H9 (cell line): ENCODE measurements at places on chromosomes 7 and 10.
A peak's percentile ranks its signal among the peaks of the same experiment; 100 is the strongest.

- no peak for DNase-seq
Measured at GRCh38 chr10:74058658-74059057, 60.7 kb downstream of the VCL start.

- no peak for DNase-seq
Measured at GRCh38 chr10:70512149-70512639, 33.6 kb downstream of the PALD1 start.

GRCh38 chr10:17007418-17007770, 122.2 kb downstream of the CUBN start:
- DNase-seq, result no peak

GRCh38 chr10:51860257-51860656, 160.9 kb upstream of the CSTF2T start:
- DNase-seq, result no peak

DNA sequence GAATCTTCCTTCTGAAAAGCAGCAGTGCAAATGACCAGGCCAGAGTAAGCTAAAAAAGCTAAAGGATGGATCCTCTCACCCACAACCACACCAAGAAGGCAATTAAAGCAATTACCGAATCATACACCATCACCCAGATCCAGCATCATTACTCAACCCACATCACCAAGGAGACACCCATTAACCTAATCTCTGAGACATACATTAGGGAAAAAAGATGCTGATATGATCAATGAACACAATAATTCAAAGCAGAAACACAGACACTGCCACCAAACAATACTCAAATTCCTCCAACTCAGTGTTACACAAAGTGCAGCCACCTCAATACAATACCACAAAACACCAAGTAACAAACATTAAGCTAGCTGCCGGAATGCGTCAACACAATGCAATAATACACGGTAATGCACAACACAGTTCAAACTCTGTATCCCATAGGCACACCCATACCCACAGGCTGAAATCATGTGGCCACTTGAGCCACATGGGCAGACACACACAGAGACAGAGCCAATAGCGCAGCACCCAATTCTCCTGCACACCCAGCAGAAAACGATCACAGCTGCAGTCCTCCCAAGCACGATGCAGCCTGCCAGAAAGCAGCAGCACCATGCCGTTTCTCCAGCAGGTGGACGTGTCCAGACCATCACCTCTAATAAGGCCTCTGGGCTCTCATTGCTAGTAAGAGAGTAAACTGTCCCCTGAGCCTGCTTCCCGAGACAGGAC, 21.5 kb downstream of the PAX2 start:
- DNase-seq, result peak; percentile 59

DNA sequence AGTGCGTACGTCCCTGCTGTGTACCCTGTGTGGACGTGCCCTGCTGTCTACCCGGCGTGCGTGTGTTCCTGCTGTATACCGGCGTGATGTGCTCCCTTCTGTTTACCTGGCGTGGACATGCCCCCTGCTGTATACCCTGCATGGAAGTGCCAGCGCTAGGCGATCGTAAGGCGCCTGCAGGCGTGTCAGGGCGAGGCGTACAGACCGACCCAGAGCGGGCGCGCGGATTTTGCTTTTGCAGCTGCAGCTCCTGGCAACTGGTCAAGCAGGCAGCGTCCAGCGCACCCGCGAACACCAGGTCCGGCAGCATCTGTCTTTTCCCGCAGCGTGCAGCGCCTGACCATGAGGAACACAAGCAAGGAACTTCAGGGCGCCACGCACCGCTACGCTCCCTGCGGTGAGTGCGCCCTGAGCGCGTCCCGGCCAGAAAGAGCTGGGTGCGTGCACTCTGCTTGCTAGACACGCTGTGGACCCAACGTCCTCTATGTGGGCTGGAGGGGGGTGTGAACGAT, 680 bp downstream of the C7orf57 start:
- no peak for DNase-seq

- DNase-seq, result no peak
Measured at GRCh38 chr7:156778668-156779067, 114.3 kb downstream of the LMBR1 start.

DNA sequence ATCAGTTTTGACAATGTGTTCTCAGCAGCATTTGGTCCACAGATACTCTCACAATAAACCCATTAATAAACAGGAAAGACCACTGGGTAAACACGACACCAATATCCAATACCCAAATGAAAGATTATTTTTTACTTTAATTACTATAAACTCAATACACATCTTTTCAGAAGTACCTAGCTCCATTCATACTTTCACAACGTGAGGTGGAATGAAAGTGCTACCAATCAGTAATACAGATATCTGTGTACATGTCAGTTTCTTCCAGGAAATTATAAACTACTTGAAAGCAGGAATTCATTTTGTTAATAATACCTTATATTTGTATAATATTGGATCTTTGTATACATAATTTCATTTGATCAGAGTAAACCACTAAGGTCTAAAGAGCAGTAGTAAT, 11.9 kb downstream of the CDK6 start:
- no peak for DNase-seq

DNA sequence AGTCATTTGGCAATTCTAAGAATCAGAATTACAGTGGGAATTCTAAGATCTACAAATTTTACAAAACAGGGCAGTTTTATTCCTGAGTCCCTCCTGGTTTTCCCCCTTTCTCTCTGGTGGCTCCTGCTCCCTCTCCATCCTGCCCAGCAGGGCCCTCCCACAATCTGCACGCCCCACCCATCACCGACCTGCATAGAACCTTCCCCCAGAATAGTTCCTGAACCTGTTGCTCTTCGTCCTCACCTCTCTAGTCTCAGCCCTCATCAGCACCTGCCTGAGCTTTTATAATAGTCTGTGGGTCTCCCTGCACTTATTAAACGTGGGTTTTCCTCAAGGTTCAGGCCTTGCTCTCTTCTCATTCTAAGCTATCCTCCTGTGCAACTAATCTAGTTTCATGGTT, 49.1 kb upstream of the MNX1 start:
- no peak for DNase-seq

- no peak for DNase-seq
Measured at GRCh38 chr7:95062901-95063300, 155.5 kb downstream of the PPP1R9A start.

DNA sequence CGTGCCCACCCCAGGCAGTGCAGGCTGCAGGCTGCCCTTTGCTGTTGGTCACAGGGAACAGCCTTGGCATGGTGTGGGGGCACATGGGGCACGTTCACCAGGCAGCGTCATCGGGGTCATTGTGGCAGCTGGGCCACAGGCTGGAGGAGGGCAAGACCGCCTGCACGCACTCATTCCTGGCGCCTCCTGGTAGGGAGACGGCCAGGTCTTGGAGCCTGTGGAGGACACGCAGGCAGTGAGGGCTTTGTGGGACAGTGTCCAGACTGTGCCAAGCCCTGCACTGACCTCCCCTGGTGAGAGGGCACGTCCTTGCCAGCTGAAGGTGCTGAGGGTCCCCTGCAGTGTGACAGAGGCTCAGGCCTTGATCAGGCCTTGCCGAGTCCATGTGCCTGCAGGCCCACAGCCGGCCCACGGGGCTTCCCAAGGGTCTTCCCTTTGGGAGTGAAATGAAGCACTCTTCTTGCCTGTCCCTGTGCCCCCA, 76.4 kb downstream of the NKX6-2 start:
- peak; percentile 21 for DNase-seq

DNA sequence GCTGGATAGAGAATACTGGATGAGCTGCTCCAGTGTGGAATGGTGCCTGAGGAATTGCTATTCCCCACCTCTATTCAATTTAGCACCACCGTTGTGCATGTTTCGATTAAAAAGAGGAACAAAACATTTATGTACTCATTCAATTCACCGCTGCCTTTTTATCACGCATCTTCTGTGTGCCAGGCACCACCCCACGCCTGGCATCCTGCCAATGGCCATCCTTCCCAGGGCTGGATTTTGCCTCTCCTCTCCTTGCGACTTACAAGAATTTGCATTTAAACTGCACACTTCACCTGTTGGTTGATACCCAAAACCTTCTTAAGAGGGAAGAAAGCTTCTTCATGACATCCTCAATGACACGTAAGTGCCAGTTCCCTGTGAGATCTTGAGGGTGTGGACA, 110.2 kb upstream of the DPP6 start:
- no peak for DNase-seq

GRCh38 chr10:71333129-71333887, 14.2 kb downstream of the SLC29A3 start:
- no peak for DNase-seq

- DNase-seq, result peak; percentile 75
Measured at GRCh38 chr7:572416-573268, 53.0 kb upstream of the PDGFA start.

- DNase-seq, result no peak
Measured at GRCh38 chr7:104981672-104982037, 32.4 kb upstream of the KMT2E start.

DNA sequence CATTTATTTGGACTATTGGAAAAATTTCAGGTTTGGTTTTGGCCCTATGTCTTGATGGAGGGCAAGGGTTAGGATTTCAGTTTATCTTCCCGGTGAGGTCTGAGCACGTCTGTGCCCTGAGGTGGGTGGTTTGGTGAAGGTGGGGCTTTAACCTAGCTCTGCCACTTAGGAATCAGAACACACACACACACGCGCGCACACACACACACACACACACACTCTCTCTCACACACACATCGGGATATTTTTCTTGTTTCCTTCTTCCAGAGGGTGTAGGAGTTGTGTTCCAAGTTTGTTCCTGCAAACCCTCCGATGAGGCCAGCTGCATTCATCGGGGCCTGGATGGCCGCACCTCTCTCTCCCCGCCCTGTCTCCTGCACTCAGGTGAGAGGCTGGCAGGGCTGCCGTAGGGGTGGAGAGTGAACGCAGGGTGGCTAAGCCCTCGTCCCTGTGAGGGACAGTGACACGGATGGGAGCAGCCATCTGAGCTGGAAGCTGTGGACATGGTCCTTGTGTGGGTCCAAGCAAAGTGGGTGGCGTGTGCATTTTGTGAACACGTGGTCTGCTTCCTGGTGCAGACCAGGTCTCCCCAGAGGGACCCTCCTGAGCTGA, 34.2 kb downstream of the CHST12 start:
- DNase-seq, result no peak

DNA sequence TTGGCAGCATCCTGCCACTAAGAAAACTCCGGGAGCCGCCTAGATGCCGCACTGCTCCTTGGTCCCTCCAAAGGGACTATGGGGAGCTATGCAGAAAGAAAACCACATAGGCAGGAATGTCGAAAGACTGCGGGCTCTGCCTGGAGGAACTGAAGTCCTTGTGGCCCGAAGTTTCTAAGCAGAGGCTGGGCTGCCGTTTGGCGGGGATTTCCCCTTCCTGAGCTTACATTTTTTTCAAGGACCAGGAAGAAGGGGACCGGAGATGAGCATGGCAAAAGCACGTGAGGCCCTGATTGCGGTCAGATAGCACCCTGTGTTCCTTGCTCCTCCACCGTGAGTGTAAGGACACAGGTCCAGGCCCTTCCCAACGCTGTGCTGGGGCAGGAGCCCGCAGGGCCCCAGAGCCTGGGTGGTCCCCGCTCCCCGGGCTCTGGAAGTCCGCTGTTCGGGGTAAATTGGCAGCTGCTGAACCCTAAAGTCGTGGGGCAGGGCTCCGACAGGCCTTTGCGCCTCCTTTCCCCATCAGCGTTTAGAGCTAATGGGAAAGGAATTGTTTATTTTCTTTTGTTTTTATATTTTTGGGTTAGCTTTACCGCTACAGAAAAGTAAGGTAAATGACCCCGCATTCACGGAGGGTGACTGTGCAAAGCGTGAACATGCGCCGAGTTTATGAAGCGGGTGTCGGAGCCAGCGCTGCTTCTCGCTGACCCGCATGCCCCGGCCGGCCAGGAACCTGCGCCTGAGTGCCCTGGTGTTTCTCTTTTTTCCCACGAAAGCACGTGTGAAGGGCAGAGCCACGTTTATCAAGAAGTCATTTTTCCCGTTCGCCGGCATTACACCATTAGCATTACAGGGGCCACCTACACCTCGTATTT, 356.5 kb upstream of the ZNF32 start:
- no peak for DNase-seq

DNA sequence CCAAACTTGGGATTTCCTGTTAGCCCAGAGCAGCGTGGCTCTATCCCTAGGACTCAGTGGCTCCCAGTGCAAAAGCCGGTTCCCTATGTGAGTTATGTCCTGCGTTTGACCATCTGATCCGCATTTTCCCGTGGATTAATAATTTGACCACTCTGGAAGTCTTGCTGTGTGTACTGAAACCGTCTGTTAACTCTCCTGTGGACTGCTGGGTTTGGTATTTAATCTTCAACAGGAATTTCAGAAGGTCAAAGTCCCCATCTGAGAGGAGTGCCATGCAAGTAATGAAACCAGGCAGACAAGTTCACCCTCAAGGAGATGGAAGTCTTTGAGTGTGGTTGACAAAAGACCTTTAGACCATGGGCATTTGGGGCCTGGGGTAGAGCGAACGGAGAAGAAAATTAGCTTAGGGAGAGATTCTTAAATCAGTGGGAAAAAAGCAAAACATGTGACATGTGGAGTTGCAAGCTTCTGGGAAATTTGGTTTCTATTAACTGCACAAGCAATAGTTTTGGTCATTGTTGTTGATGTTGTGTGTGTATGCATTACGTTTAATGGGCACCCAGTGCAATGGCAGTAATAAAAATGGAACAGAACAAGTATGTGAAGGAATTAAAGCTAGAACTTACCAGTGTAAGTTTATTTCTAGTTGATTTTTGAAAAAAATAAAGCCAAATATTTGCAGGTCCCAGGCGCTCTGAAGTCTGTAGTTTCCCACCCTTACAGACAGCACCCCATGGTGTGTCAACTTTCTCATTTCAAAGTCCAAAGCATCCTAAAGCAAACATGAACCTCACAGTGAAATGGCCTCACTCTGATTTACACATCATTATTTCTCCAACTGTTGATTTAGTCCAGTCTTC, 38.2 kb downstream of the LYZL1 start:
- no peak for DNase-seq

DNA sequence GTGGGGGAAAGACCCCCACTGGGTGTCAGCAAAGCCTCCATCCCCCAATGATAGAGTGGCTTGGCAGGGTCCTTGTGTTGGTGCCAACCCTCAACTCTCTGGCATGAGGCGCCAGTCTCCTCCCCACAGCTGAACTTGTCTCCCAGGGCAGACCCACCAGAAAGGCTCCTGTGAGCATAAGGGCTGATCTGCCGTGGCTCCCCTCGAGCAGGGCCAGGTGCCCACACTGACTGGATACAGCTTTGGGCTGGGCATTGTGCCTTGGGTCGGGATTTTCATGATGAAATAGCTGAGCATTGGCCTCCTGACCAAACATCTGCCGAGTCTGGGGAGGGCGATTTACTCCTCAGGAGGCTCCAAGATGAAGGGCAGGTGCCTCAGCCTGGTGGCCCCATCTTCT, 68.1 kb upstream of the NPTX2 start:
- no peak for DNase-seq

GRCh38 chr7:22900784-22901183, 78.1 kb upstream of the TOMM7 start:
- no peak for DNase-seq
